B cell (primary cell): ENCODE measurements at places on chromosomes 5 and 9. TPM values are rescaled to one million over a fixed set of nuclear protein-coding genes. Genes with fewer than 3 reads are reported as not detected.

GRCh38 chr9:93185266-93186214 is 1.6 kb downstream of the WNK2 start:
- peak; percentile 24 for DNase-seq

Gene TAF11L5
- total RNA-seq: not detected in 2 replicates

DNA sequence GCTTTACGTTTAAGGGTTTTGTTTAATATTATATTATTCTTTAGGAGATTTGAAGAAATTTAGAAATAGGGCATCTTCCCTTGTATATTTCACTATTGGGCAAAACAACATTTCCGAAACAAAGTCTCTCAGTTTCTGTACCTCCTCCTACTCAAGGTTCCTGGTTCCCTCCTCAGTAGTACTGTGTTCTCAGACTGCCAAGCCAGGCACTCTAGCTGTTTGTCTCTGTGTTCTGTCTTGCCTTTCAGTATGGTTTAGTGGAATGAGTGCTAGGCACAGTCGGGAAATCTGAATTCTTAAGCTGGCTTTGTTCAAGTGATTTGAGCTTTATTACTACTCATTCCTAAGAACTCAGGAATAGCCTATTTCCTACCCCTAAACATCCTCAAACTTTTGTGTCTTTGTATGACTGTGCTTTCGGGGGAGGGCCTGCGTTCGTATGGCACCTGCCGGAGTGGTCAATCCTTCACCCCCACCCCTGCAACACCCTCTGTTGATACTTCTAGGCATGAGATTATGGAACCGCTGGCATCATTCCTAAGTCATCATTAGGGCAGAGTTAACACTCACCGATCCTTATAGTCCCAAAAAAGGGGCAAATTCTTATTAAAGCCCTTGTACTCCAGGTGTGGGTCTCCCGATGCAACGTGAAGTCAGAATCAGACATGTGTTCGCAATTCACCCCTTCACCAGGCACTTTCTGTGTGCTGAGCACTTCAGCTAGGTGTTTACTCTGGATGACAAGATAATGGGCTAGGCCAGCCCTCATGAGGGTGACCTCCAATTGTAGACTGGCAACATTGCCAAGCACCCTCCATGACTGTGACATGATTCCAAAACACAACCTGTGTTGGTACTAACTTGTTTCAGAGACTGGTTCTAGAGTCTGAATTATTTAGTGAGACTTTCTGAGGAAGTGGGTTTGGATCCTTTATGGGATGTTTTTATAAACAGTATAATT is 24.5 kb downstream of the SNX18 start:
- DNase-seq: no peak

DNA sequence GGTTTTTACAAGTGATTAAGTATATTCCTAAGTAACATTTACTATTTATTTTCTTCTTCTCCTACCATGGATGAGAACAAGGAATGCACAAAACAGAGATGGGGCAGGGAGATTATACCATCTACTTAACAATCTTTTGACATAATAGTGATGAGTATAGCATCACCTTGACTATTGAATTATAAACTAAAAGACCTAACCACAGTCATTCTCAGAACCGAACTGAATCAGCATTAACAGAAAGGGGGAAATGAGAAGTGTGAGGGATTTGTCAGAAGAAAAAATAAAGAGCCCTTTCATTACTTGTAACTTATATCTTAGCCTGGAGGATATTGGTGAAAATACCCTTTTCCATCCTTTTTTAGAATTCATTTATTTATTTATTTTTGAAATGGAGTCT is 21.9 kb downstream of the OR2Y1 start:
- no peak for DNase-seq

DNA sequence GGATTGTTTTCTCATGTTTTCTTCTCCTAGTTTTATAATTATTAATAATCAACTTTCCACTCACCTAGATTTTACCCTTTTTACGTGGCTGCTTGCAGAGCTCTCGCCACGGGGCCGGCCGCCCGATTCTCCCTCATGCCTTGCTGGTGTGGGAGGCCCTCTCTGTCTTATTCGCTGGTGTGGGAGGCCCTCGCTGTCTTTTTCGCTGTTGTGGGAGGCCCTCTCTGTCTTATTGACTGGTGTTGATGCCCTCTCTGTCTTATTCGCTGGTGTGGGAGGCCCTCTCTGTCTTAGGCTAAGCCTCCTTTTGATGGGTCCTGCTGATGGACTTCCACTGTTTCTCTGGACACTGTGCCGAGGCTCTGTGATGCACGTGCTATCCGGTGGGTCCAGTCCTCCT is 161.3 kb upstream of the IRX2 start:
- DNase-seq: no peak

Gene ANXA1
- total RNA-seq: 0.53 and 0.99 TPM in 2 replicates
